ENCODE measurements at places on chromosomes 16 and 17. TPM values are rescaled to one million over a fixed set of nuclear protein-coding genes. Genes with fewer than 3 reads are reported as not detected.

- peaks cover 28% of the 10 kb centered on the region for H3K36me3 ChIP-seq
- H3K27me3 ChIP-seq, result no peaks in the 10 kb centered on the region
- peaks cover 6% of the 10 kb centered on the region for H3K4me1 ChIP-seq
- no peak overlapping the region for H3K4me3 ChIP-seq
- no peak overlapping the region for H3K27ac ChIP-seq
Observed at GRCh38 chr16:11023262-11024039, 79.1 kb downstream of the CLEC16A start.

DNA sequence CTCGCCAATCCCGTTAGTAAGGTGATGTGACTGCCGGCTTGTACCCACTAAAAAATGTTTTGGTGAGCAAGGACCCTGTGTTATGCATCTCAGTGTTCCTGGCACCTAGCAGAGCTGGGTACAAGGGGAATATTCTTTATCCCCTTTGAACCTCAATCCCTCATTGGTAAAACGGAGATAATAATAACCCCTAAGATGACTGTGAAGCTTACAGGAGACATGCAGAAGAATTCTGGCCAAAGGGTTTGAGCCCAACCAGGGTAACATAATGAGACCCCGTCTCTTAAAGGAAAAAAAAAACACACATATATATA is 896 bp downstream of the GGA2 start:
- peak overlapping the region; percentile 79 for H3K4me3 ChIP-seq
- H3K4me1 ChIP-seq, result peaks cover 21% of the 10 kb centered on the region
- no peak overlapping the region for H3K27ac ChIP-seq

DNA sequence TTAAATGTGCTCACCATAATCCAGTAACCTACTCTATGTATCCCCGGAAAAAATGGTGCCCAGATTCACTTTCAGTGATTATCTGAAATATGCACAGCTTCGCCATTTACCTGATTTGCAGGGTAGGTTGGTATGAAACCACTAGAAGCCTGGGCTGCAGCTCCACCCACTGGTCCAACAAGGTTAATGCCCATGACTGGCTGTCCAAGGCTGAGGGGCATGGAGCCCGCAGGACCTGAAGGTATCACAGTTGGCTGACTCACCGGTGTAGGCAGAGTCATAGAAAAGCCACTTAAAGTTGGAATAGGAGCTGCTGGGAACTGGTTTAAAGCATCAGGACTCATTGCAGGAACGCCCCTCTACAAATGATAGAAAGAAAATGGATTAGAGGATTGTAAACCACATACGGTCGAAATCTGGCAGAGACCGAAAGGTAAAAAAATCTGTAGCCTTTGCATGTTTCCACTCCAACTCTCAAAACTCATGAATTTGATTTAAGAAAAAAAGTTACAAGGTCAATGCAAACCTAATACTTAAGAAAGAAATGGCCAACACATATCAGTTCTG is 38.6 kb downstream of the SYNRG start:
- peak; percentile 76 for DNase-seq
- H3K4me1 ChIP-seq, result no peaks in the 10 kb centered on the region
- H3K36me3 ChIP-seq, result peaks cover 36% of the 10 kb centered on the region
- H3K27me3 ChIP-seq, result no peaks in the 10 kb centered on the region

GRCh38 chr17:19302791-19303331 is 59.7 kb downstream of the B9D1 start:
- H3K27ac ChIP-seq, result no peak overlapping the region
- DNase-seq, result no peak
- H3K4me1 ChIP-seq, result peaks cover 7% of the 10 kb centered on the region
- no peak overlapping the region for H3K4me3 ChIP-seq
- no peaks in the 10 kb centered on the region for H3K36me3 ChIP-seq
- no peaks in the 10 kb centered on the region for H3K27me3 ChIP-seq

GRCh38 chr16:35102780-35103403 is 1643.5 kb downstream of the TP53TG3F start:
- DNase-seq, result peak; percentile 0
- no peak overlapping the region for H3K27ac ChIP-seq
- no peaks in the 10 kb centered on the region for H3K4me1 ChIP-seq
- H3K36me3 ChIP-seq, result no peaks in the 10 kb centered on the region
- no peak overlapping the region for H3K4me3 ChIP-seq

- peak overlapping the region; percentile 78 for H3K4me3 ChIP-seq
- peak; percentile 66 for DNase-seq
- H3K36me3 ChIP-seq, result 0 out of 2 replicates have a peak, but pooled peaks cover 7% of the 10 kb centered on the region
- peaks cover 10% of the 10 kb centered on the region for H3K4me1 ChIP-seq
- H3K27ac ChIP-seq, result peak overlapping the region; percentile 54
Observed at GRCh38 chr16:81036751-81037350, 1.2 kb downstream of the ATMIN start.

- H3K27me3 ChIP-seq, result no peaks in the 10 kb centered on the region
- no peaks in the 10 kb centered on the region for H3K36me3 ChIP-seq
- 0 out of 2 replicates have a peak overlapping the region, but pooled peaks have one; percentile 79 for H3K27ac ChIP-seq
- peaks cover 4% of the 10 kb centered on the region for H3K4me1 ChIP-seq
- DNase-seq, result no peak
Observed at GRCh38 chr16:647173-647902, 1.8 kb upstream of the WDR90 start.

DNA sequence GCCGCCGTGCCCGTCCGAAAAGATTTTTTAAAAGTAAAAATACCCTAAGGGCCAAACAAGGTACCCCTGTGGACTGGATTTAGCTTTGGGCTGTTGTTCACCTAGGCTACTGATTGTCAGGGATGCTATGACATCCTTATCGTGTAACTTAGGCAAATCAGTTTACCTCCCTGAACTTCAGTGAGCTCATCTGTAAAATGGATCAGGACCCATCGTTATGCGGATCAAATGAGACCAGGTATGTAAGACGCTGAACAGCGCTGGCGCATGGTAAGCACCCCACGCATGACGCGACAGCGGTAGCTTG is 658 bp upstream of the ZNF771 start:
- H3K27ac ChIP-seq, result peak overlapping the region; percentile 79
- no peaks in the 10 kb centered on the region for H3K36me3 ChIP-seq
- DNase-seq, result no peak
- H3K4me3 ChIP-seq, result peak overlapping the region; percentile 78
- H3K4me1 ChIP-seq, result peaks cover 22% of the 10 kb centered on the region
- H3K27me3 ChIP-seq, result no peaks in the 10 kb centered on the region

- no peaks in the 10 kb centered on the region for H3K36me3 ChIP-seq
- peak; percentile 57 for DNase-seq
- no peaks in the 10 kb centered on the region for H3K4me1 ChIP-seq
- H3K27me3 ChIP-seq, result peaks cover 12% of the 10 kb centered on the region
- no peak overlapping the region for H3K4me3 ChIP-seq
Observed at GRCh38 chr16:56673921-56674320, 4.3 kb downstream of the MT1H start.

- no peaks in the 10 kb centered on the region for H3K27me3 ChIP-seq
- no peak overlapping the region for H3K4me3 ChIP-seq
- H3K4me1 ChIP-seq, result peaks cover 27% of the 10 kb centered on the region
- H3K36me3 ChIP-seq, result no peaks in the 10 kb centered on the region
- no peak overlapping the region for H3K27ac ChIP-seq
Observed at GRCh38 chr16:67301080-67301782, 21.9 kb downstream of the PLEKHG4 start.

DNA sequence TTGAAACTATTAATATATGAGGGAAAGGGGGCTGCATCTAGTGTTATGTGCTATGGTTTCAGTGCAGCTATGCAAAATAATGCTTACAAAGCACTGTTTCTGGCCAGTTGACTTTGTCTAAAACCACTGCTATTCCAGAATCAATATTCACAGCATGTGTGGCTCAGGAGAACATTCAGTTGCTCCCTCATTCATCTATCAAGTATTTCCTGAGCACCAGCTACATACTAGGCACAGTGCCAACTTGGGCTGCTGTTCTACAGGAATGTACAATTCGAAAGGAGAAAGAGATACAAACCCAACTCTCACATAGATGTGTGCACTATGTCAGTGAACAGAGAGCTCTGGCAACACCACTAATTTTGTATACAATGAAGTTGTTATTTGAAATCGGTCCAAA is 183.0 kb downstream of the PHKB start:
- H3K27ac ChIP-seq, result no peak overlapping the region
- H3K36me3 ChIP-seq, result peaks cover 5% of the 10 kb centered on the region
- H3K4me1 ChIP-seq, result peaks cover 16% of the 10 kb centered on the region
- no peaks in the 10 kb centered on the region for H3K27me3 ChIP-seq

DNA sequence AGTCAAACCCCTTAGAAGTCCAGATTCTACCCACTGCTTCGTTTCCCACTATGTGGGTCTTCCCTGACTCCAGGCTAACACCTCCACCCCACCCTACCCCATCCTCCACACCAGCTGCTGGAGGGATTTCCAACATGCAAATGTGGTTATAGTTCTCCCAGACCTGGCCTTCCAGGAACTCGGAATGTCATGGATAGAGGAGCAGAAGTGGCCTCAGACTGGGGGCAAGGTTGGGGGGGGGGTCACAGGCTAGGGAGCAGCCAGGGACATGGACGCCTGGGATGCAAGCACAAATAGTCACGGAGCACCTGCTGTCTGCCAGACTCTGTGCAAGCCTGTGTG is 2.0 kb downstream of the CAMKK1 start:
- DNase-seq, result no peak
- H3K4me1 ChIP-seq, result peaks cover 43% of the 10 kb centered on the region
- H3K27ac ChIP-seq, result peak overlapping the region; percentile 96
- H3K4me3 ChIP-seq, result peak overlapping the region; percentile 44

DNA sequence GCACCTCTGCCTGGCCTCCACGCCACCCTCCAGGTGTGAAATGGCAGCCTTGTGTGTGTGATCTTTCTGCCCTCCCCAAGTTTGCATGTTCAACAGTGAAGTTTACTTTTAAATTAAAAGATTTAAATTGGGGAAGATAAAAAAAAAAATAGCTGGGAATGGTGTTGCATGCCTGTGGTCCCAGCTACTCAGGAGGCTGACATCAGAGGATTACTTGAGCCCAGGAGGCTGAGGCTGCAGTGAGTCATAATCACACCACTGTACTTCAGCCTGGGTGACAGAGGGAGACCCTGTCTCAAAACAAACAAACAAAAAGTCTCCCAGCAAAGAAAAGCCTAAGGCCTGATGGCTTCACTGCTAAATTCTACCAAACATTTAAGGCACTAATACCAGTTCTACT is 35.4 kb upstream of the RNF43 start:
- no peaks in the 10 kb centered on the region for H3K27me3 ChIP-seq
- H3K36me3 ChIP-seq, result no peaks in the 10 kb centered on the region
- DNase-seq, result peak; percentile 5
- no peaks in the 10 kb centered on the region for H3K4me1 ChIP-seq
- no peak overlapping the region for H3K4me3 ChIP-seq
- no peak overlapping the region for H3K27ac ChIP-seq

DNA sequence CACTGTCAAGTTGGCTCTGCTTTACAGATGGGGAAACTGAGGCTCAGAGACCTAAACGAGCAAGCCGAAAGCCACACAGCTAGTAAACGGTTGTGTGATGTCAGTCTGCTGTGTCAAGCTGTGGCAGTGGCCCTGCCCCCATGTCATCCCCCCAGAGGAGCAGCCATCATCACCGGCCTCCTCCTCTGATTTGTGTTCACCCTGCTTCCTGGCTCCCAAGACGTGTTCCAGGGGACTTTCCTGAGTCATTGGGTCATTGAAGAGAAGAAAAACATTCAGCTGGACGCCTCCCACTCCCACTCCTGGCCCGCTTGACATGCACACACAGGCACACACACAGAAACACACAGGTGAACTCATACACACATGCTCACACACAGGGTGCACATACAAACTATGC is 54.0 kb upstream of the CIBAR2 start:
- no peaks in the 10 kb centered on the region for H3K36me3 ChIP-seq
- DNase-seq, result no peak
- H3K27me3 ChIP-seq, result no peaks in the 10 kb centered on the region
- peaks cover 13% of the 10 kb centered on the region for H3K4me1 ChIP-seq

DNA sequence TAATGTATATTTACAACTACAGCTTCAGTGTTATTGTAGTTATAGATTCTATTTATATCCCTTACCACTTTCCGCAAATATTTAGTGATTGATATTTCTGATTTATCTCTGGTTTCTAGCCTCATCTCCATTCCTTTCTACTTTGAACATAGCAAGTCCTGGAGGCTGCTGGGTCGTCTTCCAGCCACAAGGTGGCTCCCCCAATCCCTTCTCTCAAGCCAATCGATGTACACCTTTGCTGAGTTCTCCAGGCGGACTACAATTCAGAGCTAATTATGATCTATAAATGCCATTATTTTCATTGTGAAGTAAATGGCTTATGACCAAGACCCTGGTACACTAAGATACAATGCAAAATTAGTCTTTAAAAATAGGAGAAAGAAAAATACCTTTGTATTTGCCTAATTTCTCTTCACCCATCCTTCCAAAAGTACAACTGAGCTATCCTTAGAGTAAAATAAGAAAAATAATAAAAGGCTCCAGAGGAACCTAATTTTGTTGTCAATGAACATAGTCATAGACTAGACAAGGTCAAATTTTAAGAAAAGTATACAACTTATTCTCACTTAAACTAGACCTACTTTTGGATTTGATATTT is 122.1 kb downstream of the SKAP1 start:
- no peak overlapping the region for H3K4me3 ChIP-seq
- peaks cover 94% of the 10 kb centered on the region for H3K27me3 ChIP-seq
- no peaks in the 10 kb centered on the region for H3K36me3 ChIP-seq
- H3K4me1 ChIP-seq, result no peaks in the 10 kb centered on the region

- no peak for DNase-seq
- no peaks in the 10 kb centered on the region for H3K27me3 ChIP-seq
- H3K27ac ChIP-seq, result no peak overlapping the region
- H3K4me3 ChIP-seq, result no peak overlapping the region
- H3K4me1 ChIP-seq, result no peaks in the 10 kb centered on the region
- H3K36me3 ChIP-seq, result peaks cover 44% of the 10 kb centered on the region
Observed at GRCh38 chr16:84085271-84085667, 31.5 kb downstream of the MBTPS1 start.

DNA sequence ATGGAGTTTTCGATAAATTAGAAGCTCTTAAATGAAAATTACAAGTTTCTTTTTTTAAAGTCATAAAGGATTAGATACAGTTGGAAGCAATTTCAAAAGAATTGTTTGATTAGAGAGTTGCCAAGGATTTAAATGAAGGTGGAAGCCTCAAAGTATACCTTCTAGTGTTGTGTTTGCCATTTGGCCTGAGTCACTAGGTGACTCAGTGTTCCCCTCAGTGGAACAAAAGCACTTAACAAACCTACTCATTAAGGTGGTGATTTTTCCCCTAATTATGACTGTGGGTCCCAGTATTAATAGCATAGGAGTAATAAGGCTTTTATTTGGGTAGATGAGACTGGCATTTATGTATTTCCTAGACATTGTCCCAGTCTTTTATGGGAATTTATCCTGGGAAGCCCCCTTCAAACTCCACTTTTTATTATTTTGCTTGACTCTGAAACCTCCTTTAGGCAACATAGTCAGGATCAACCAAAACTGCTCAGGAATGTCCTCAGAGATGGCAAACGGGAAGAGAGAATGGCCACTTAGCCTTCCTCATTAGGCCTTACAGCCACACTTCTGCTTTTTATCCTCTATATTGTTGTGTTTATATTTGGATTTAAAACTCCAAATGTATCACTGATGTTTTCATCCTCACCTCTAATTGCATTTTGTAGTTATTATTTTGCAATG is 161.0 kb downstream of the FTO start:
- H3K4me1 ChIP-seq, result peaks cover 21% of the 10 kb centered on the region
- H3K4me3 ChIP-seq, result no peak overlapping the region
- peak; percentile 57 for DNase-seq

- peaks cover 38% of the 10 kb centered on the region for H3K4me1 ChIP-seq
- DNase-seq, result no peak
- H3K27ac ChIP-seq, result no peak overlapping the region
Observed at GRCh38 chr16:70744366-70744765, 56.6 kb downstream of the VAC14 start.

ELP5 gene
- total RNA-seq, result 25.9 TPM

KRT23 gene
- total RNA-seq, result not detected

NLK gene
- 17.6 TPM for total RNA-seq

PRSS22 gene
- total RNA-seq, result not detected

BCO1 gene
- total RNA-seq, result not detected

All from GM23248 (cell line).